Activated CD8-positive, alpha-beta memory T cell treated with anti-CD3 and anti-CD28 coated beads, Interleukin-2, amount 10 ng/mL, durations not matched to agents 7 days and 5 days (primary cell): ENCODE measurements at places on chromosomes 2 and 18.

- no peak for DNase-seq
Observed at GRCh38 chr2:239940861-239941570, 84.1 kb downstream of the NDUFA10 start.

- no peak for DNase-seq
Observed at GRCh38 chr2:234110219-234110618, 59.7 kb downstream of the SPP2 start.

- no peak for DNase-seq
Observed at GRCh38 chr2:97739020-97739892, 25.9 kb downstream of the ZAP70 start.

- DNase-seq, result no peak
Observed at GRCh38 chr2:60834270-60834717, 47.1 kb upstream of the REL start.

- no peak for DNase-seq
Observed at GRCh38 chr2:168534926-168535325, 78.9 kb downstream of the CERS6 start.

DNA sequence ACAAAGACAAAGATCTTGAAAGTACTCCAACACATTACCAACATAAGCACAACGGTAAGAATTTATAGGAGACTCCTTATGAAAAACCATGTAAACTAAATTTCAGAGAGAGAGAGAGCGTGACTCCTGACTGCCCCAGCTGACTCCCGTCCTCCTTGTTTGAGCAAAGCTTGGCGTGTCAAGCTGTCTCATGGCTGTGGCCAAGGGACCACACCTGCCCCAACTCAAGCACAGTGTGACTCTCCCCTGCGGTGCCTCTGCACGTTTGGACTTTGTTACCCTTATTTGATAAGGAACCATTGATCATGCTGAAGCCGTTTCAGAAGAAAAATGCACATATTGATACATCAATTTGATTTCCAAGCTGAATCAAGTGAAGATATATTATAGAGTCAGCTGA lies 124.8 kb downstream of the COL6A3 start:
- no peak for DNase-seq

DNA sequence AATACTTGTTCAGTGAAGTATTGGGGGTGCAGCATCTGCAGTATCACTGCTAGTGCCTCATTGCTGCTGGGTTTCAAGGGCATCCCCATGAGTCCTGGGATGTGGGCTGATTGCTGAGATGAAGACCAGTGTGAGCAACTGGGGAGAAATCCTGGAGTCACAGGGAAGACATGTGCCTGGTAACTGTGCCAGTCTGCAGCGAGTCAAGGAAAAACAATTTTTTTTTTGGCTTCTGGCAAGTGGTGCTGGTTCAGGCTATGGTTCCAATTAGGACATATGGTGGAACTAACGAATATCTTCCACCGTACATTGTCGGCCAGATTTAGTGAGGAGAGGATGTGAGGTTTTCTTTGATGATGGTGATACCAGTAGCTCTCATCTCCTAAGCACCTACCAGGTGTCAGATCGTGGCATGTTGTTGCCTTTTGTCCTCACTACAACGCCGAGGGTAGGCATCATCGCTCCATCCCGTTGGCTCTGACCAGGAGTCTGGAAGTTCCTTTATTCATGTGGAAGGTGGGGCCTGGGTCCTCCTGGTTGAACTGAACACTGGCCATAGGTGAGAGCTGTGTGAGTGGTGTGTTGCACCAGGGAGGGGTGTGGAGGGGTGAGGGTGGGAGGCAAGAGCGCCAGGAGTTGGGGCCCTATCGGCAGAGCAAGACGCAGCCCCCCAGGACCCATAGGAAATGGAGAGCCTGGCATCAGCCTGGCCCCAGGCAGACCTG lies 118.0 kb upstream of the HS6ST1 start:
- DNase-seq, result no peak
